ENCODE measurements at places on chromosomes 3 and 15. TPM values are rescaled to one million over a fixed set of nuclear protein-coding genes. Genes with fewer than 3 reads are reported as not detected.
A peak's percentile ranks its signal among the peaks of the same experiment; 100 is the strongest.

GRCh38 chr3:126845920-126846715, 136.8 kb upstream of the PLXNA1 start:
- no peak for DNase-seq

GRCh38 chr3:11542551-11542950, 101.2 kb downstream of the VGLL4 start:
- DNase-seq, result no peak

The SLC28A2 gene
- polyA plus RNA-seq, result not detected

The GOLGA8Q gene
- 0.41 TPM for polyA plus RNA-seq

- no peak for DNase-seq
Measured at GRCh38 chr3:171333784-171334464, 126.3 kb downstream of the TNIK start.

The ANKUB1 gene
- polyA plus RNA-seq, result not detected

- DNase-seq, result no peak
Measured at GRCh38 chr3:165156757-165157420, 39.3 kb downstream of the SLITRK3 start.

- DNase-seq, result no peak
Measured at GRCh38 chr3:161275919-161276318, 54.8 kb downstream of the NMD3 start.

DNA sequence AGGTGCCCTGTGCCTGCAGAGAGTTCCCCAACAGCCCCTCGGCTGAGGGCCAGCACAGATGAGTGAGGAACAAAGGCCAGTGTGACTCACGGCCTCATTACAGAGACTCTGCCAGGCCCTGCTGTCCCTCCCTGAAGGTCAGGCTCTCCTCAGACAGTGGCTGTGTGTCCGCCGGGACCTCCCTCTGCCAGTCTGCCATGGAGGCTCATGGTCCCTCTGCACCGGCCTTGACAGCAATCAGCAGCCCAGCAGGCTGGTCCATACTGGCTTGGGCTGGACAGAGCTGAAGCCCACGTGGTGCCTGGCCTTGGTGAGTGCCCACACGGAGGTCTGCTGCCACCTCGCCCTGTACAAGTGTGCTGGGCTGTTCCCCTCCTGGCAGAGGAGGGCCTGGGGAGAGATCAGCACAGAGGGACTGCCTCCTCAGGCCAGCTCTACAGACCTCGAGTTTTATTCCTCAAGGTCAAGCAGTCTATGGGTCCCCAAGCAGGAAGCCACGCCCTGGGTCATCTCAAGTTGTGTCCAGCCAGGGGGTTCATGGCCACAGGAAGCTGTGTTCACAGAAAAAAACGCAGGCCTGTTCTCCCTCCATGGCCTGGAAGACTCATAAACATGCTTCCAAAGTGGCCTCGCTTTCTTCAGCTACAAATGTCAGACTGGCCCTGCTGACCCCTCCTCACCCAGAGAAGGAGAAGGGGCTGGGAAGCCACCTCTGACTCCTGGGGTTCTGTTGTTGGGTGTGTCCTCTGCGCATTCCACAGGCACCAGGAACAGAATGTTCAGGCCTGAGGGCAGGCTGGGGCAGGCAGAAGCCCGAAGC, 27.0 kb downstream of the SLC41A3 start:
- no peak for DNase-seq

DNA sequence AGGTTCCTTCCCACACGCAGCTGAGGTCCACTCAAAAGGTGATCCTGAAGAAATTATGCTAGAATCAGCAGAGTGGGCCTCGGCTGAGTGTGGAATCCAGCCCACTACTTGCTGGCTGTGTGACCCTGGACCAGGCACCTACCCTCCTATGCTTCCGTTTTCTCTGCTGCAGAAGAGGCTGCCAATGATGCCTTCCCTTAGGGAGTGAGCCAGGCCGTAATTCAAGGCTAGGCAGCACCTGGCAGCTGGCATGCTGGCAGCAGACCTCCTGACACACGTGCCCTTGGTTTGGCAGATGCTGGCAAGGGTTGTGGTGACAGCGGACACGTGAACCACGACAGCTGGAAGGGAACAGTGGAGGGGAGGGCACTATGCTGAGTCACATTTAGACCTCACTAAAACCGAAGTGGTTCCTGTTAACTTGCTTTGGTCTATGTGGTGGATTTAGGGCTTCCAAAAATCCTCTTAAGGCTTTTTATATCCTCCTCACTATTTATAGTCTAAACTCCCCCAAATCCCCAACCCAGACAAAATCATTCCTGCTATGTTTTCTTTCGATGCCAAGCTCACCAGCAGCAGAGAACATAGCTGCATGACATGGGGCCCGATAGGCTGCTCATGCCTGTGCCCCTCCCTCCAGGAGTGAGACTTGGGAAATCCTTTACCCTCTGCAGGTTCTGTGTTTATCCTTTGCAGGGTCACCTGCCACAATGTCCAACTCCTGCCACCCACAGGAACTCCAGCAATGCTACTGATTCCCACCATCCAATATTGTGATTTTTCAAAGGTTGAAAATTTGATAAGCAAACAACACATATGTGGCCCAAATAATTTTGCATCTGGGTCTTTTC, 10.6 kb upstream of the PCSK6 start:
- peak; percentile 58 for DNase-seq

GRCh38 chr3:10142707-10143560, 1.4 kb downstream of the VHL start:
- no peak for DNase-seq

The PLSCR2 gene
- polyA plus RNA-seq, result not detected

The GOLGA6D gene
- polyA plus RNA-seq, result 1.5 TPM

The KY gene
- polyA plus RNA-seq, result 59.0 TPM

GRCh38 chr3:167918686-167919085, 177.0 kb downstream of the GOLIM4 start:
- no peak for DNase-seq

- DNase-seq, result no peak
Measured at GRCh38 chr15:94168250-94168649, 63.1 kb upstream of the MCTP2 start.

GRCh38 chr3:10206166-10206511, 41.4 kb downstream of the IRAK2 start:
- DNase-seq, result no peak

- no peak for DNase-seq
Measured at GRCh38 chr15:95261546-95261945, 1030.2 kb downstream of the MCTP2 start.

DNA sequence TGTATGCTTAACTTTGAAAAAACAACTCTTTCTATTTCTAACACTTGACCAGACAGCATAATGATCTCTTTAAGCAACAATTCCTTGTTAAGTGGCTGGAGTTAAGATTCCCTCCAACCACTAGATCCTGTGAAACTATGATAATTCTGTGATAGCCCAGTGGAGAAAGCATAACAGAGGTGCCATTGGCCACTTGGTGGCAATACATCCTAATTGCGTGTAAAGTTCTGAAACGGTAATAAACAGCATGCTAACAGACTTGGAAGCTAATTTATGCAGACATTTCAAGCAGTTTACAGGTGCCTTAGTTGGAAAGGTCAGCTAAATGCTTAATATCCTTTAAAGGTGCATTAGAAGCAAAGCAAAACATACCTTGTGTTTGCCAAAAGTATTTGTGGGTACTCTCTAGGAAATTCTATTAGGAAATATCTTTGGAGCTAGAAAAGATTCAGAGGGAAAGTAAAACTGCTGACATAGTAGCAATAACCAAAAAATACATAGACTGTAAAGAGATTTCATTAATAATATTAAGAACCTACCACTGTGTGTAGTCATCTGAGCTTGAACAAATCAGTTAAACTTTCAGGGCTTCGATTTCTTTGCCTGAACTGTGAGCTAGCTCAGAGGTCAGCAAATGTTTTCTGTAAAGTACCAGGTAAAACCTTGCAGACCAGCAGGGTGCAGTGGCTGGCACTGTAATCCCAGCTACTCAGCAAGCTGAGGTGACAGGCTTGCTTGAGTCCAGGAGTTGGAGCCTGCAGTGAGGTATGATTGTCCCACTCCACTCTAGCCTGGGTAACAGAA, 19.0 kb upstream of the CSTA start:
- no peak for DNase-seq

The FHIT gene
- polyA plus RNA-seq, result 7.4 TPM

All from muscle of arm (tissue), 14 donors.